Sciatic nerve (tissue), 2 donors: ENCODE measurements at places on chromosomes 1 and 21. TPM values are rescaled to one million over a fixed set of nuclear protein-coding genes. Genes with fewer than 3 reads are reported as not detected.

DCST1 gene
- 0.31 TPM for total RNA-seq

LRRC71 gene
- total RNA-seq = 2.5 TPM

TMPRSS15 gene
- not detected for total RNA-seq

RRAGC gene
- 28.3 TPM for total RNA-seq

GBP6 gene
- not detected for total RNA-seq

ERRFI1 gene
- 33.7 TPM for total RNA-seq

SV2A gene
- total RNA-seq = 1.7 TPM

DNA sequence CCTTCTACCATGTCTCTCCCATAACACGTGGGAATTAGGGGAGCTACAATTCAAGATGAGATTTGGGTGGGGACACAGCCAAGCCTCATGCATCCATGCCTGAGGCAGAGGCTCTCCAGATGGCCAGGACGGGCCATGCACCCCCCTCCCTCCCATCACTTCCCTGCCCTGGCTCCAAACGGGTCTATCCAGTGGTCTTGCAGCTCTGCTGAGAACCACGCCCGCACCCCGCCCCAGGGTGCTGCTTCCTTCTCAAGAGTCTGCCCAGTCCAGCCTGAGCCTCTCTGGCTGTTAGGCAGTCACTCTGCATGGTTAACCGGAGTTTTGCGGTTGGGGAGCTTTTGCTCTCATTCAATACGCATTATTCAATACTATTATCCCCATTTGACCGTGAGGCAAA is 131.5 kb upstream of the TMEM51 start:
- no peak for DNase-seq

DNA sequence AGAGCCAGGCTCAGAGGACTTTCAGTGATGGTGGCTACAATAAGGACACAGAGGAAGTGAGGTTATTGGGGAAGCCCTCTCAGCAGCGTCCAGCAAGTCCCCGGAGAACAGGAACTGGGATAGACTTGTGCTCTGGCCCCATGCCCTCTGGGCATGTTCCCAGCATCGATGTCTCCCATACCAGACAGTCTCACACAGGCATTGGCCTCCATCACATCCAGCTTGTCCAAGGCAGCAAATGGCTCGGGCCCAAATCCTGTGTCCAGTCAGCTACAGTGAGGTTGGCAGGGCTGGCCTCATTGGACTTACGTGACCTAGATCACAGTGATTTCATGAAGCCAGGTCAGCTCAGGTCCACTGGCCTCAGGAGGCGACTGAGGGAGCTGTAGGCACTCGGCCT is 19.6 kb upstream of the TMEM54 start:
- DNase-seq = no peak

- DNase-seq = no peak
These were observed 1685.4 kb downstream of the MRPL39 start for GRCh38 chr21:23921670-23922418.

DNA sequence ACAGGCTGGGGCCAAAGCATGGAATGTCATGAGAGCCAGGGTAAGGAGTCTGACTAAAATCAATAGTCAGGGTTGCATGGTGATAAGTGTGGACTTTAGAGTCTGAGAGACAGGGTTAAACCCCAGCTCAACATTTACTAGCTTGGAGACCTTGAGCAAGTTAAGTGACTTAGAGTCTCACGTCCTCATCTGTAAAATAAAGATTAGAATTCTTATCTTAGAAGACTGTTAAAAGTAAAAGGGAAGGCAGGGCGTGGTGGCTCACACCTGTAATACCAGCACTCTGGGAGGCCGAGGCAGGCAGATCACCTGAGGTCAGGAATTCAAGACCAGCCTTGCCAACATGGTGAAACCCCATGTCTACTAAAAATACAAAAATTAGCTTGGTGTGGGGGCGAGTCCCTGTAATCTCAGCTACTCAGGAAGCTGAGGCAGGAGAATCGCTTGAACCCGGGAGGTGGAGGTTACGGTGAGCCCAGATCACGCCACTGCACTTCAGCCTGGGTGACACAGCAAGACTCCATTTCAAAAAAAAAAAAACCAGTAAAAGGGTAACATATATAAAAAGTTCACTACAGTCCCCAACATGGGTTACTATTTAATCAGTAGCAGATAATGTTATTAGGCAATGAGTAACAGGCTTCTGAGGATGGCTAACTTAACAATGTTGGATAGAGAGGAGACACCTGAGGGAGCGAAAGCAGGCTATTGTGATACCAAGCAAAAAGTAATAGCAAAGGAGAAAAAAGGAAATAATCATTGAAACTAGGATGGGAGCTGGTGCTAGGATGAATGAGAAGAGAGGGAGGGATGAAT is 20.8 kb downstream of the TMCO1 start:
- DNase-seq = no peak

GRCh38 chr1:28056129-28056925 is 32.1 kb downstream of the EYA3 start:
- DNase-seq = no peak

GRCh38 chr1:67690411-67690810 is 5.4 kb downstream of the GADD45A start:
- no peak for DNase-seq

GRCh38 chr1:168736520-168736919 is 7.5 kb upstream of the DPT start:
- no peak for DNase-seq

GRCh38 chr21:36754241-36754898 is 55.5 kb downstream of the SIM2 start:
- no peak for DNase-seq

DNA sequence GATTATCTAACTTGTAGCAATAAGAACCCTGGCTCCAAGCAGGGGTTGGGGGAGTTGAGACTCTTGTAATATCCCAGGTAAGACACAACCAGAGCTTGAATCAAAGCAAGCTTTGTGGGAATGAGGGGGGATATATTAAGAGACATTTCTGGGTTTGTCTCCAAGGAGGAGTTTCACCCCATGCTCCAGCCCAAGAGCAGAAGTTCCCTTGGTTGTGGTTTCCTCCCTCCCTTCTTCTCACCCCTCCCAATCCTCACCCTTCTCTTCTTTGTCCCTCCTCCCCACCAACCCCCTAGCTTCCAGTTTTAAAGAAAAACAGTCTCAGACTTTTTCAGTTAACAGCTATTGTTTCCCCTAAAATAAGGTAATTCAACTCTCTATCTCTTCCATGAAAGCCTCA is 11.9 kb downstream of the TRAF3IP3 start:
- DNase-seq = no peak

GRCh38 chr1:213987927-213988506 is at the start of gene PROX1:
TSS of gene PROX1 (plus strand) at chr1:213987973. CDS start at chr1:213996536, 8,563 bp downstream.
- DNase-seq = no peak

GRCh38 chr1:114558544-114558943 is 22.9 kb downstream of the BCAS2 start:
- DNase-seq = no peak

DNA sequence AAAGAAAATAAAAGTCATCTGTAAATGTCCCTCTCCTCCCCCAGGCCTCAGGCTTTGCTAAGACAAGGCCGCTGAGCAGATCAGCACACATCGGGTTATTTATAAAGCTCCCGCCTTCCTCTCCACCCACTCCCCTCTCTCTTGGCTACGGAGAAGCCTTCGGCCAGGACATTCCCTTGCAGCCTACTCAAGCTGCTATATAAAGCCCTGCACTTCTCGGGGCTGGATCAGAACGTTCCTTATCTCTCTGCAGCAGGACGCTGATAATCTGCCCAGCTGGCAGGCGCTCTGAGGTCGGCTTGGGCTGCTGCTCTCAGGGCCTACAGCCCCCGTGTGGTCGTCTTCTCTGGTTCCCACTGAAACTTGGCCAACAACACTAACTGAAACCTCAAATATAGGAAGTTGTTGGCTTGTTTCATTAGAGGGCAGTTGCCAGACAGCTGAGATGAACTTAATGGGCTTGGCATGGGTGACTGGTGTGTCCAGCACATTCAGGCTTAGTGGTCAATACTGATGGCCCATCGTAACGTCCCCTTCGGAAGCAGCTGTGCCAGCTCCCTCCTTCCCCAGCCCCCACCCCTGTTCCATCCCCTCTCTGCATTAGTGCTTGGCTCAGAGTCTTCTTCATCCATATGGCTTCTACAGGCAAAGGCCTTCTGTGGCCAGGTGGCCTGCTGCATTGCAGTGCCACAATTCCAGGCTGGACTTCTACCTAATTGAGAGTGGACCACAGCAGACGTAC is 64.6 kb downstream of the IER5 start:
- peak; percentile 70 for DNase-seq

- DNase-seq = no peak
These were observed 289.8 kb downstream of the NTNG1 start for GRCh38 chr1:107430540-107431228.

- no peak for DNase-seq
These were observed 36.6 kb downstream of the RGL1 start for GRCh38 chr1:183841550-183841949.

DNA sequence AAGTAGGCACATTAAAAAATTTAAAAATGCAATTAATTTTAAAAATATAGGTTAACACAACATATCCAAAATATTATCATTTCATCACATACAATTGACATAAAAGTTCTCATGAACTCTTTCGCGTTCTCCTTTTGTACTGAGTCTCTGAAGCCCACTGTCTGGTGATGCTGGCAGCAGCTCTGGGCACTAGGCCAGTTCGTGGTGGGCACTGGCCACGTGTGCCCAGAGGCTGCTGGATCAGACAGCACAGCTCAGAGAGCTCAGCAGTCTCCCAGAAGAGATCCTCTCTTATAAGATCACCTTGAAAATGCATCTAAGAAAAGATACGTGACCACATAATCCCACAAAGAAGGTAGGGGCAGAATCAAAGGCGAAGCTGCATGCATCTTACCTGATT is 9.9 kb downstream of the CEP104 start:
- no peak for DNase-seq

- no peak for DNase-seq
These were observed 20.9 kb downstream of the SELL start for GRCh38 chr1:169690489-169690888.

GRCh38 chr1:163083690-163084089 is 14.5 kb downstream of the RGS4 start:
- no peak for DNase-seq
